Testis (tissue), 5 donors: ENCODE measurements at places on chromosomes 2 and 18. TPM values are rescaled to one million over a fixed set of nuclear protein-coding genes. Genes with fewer than 3 reads are reported as not detected.

- peak; percentile 5 for DNase-seq
Measured at GRCh38 chr2:71813315-71813714, 334.3 kb downstream of the CYP26B1 start.

DNA sequence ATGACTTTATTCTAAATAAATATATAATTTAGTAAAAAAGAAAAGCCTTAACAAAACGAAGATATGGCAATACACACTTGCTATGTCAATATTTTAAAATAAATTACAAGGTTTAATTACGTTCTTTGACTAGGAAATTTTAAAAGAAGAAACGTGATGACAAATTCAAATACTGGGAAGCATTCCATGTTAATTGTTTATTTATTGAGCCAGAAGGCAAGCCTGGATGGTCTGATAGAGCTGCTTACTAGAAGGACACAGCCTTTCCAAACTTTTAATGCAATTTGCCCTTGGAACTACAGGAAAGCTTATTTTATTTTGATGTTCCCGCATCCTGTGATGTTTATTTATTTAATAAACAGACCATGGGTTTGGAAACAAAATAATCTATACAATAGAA, 33.4 kb upstream of the DSEL start:
- DNase-seq, result no peak

DNA sequence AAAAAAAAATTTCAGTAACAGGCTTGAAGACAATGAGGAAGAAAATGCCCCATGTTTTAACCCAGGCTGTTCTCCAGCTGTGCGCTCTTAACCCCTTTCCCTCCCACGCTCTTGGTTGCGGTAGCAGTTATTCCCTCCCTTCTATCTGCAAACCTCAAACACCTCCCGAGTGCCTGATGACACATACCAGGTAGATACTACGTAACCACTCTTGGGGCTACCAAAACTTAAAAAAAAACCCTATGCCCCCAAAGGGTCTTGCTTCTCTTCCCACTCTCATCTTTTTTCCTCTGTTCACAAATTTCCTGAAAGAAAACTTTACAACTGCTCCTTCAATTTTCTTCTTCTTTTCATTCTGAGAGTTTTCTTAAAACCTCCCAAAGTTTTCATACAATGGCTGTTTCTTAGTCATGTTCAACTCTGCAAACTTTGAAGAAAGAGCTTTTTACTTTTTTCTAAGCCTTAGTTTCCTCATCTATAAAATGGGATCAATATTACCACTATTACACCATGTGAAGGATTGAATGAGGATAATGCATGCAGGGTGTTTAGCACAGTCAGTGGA, 4.9 kb upstream of the DRC1 start:
- DNase-seq, result no peak

DNA sequence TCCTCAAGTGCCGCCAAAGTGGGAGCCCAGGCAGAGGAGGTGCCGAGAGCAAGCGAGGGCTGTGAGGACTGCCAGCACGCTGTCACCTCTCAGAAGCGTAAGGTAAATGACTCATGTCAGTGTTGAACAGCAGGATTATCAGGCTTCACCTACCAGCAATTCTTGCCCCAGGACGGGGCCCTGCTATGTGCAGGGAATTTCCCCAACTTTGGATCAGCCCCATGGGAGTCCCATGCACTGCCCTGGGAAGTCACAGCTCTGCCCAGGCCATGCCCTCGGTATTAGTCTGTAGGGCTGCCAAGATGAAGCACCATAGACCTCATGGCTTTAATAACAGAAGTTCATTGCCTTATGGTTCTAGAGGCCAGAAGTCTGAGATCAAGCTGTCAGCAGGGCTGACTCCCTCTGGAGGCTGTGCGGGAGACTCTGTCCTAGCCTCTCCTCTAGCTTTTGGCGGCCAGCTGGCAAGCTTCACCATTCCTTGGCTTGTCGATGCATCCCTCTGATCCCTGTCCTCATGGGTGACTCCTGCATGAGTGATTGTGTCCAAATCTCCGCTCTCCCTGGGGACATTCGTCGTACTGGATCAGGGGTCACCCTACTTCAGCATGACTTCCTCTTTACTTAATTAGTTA, 55.9 kb downstream of the TRPM8 start:
- DNase-seq, result no peak

DNA sequence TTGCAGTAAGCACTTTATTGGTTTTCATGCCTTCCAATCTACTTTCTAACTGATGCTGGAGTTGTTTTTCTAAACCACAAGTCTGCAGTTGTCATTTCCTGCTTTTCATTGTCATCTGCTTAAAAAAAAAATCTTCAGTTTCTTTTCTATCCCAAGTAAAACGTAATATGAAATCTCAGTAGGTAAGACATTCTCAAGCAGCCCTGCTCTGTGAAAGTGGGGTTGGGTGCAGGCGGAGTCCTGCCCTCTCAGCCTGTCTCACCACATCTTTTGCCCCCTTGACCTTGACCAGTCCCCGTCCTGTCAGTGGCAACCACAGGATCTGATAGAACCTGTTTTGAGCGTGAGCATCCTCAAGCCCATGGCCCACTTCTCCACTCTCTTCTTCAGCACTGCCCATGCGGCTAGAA, 80.0 kb upstream of the CPO start:
- no peak for DNase-seq

- DNase-seq, result no peak
Measured at GRCh38 chr2:120142528-120143219, 80.5 kb downstream of the TMEM185B start.

GRCh38 chr2:74876081-74876886, 42.4 kb downstream of the HK2 start:
- DNase-seq, result peak; percentile 42

DNA sequence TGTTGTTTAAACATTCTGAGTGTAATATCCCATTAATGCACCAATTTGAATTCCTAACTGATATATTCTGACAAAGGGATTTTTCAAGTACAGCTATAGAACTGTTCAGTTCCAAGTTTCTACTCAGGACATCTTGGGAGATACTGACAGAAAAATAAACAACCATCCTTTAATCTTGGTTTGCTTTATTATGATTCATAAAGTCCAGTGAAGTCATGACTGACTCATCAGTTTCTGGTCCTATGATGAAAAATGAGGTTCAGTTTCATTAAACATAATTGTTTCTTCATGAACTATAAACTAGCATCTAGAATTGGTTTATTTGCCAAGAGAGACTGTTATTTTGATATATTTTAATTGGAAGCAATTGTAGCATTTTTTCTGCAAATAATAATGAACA, 896.2 kb downstream of the CCDC85A start:
- DNase-seq, result no peak

DNA sequence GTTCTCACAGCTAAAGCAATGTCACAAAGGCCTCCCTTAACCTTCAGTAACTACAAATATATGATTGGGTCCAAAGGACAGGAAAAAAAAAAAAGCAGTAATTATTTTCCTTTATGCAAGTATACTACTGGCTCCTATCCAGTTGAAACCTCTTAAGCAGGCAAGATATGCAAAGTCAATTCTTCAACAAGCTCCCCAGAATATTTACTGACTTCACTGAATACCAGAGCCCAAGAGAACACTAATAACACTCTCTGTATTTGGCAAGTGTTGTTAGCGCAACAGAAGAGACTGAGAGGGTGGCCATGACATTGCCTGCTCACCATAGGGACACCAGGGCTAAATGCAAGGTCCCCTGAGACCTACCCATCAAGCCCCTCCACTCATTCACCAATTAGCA, 74.5 kb downstream of the AP1S3 start:
- no peak for DNase-seq

The ENOSF1 gene
- total RNA-seq, result 119 TPM

The OTOF gene
- total RNA-seq, result 1.7 TPM

The HRH4 gene
- 0.37 TPM for total RNA-seq

The PLCL1 gene
- 2.1 TPM for total RNA-seq
